Stimulated activated CD4-positive, alpha-beta T cell treated with anti-CD3 and anti-CD28 coated beads, TNF-alpha, amount 100 ng/mL, for 24 hours (primary cell): ENCODE measurements at places on chromosomes 2 and 18.

DNA sequence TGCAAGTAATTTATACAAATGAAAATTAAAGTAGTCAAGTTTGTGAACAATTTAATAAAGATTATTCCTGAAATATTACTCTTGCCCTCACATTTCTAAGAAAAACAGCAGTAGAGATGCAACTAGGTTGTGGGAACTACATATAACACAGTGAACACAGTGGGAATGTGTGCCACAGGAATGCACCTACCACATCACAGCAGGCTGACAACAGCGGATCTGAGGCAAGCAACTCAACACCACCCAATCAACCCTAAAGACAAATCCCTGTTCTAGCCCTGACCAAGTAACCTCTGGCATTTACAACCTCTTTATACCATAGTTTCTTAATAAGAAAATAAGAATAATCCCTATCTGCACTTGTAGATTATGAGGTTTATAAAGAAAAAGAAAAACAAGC is 23.4 kb downstream of the MBOAT2 start:
- DNase-seq: no peak

DNA sequence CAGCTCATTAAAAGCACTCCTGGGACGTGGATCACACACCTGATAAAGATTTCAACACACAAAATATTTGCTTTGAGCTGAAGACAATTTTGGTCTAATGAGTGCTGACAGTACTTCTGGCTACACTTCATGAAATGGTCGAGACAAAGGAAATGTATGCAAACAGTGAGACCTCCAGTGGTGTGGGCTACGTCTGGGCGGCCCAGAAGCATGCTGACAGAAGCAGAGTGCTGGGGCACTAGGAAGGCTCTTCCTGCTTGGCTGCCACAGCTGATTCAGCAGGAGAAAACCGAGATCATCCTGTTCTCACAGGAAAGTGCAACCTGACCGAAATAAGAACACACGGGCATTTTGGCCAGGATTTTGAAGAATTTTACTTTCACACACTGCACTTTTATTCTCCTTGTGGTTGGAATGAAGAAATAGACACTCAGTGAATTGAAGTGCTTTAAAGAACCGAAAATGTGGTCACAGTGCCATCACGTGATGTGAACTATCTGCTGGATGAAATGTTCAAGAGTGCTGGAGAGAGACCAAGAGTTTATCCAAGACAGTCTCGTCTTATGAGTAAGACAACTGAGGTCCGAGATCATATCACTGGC is 149.5 kb downstream of the CCBE1 start:
- no peak for DNase-seq

GRCh38 chr2:192467953-192468660 is 273.4 kb upstream of the TMEFF2 start:
- DNase-seq: no peak

GRCh38 chr2:51324051-51324450 is 292.1 kb upstream of the NRXN1 start:
- DNase-seq: no peak

GRCh38 chr2:1925928-1926327 is 181.6 kb upstream of the PXDN start:
- DNase-seq: no peak

- DNase-seq: peak; percentile 40
Measured at GRCh38 chr18:79965119-79965902, 868 bp downstream of the HSBP1L1 start.

DNA sequence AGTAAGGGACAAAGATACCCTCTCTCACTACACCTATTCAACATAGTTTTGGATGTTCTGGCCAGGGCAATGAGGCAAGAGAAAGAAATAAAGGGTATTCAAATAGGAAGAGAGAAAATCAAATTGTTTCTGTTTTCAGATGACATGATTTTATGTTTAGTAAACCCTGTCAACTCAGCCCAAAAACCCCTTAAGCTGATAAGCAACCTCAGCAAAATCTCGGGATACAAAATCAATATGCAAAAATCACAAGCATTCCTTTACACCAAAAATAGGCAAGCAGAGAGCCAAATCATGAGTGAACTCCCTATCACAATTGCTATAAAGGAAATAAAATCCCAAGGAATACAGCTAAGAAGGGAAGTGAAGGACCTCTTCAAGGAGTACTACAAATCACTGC is 1130.7 kb upstream of the PIK3C3 start:
- no peak for DNase-seq

DNA sequence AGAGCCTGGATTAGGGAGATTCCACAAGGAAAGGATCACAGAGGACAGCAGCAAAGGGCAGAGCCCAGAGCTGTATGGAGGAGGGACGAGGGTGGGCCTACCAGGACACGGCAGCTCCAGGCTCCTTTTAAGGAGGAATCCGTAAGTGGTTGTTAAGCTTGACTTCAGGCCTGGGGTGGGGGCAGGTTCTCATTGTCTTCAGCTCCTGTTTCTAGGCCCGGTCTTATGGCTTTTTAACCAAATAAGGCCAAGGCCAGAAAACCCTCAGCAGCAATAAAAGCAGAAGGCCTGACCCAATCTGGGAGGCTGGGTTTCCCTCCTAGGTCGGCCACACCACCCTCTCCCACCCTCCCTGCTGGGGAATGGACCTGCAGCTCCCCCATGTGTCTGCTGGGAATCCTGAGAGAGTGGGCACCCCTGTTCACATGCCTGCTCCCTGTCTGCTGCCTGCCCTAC is 111.2 kb downstream of the PLB1 start:
- no peak for DNase-seq

DNA sequence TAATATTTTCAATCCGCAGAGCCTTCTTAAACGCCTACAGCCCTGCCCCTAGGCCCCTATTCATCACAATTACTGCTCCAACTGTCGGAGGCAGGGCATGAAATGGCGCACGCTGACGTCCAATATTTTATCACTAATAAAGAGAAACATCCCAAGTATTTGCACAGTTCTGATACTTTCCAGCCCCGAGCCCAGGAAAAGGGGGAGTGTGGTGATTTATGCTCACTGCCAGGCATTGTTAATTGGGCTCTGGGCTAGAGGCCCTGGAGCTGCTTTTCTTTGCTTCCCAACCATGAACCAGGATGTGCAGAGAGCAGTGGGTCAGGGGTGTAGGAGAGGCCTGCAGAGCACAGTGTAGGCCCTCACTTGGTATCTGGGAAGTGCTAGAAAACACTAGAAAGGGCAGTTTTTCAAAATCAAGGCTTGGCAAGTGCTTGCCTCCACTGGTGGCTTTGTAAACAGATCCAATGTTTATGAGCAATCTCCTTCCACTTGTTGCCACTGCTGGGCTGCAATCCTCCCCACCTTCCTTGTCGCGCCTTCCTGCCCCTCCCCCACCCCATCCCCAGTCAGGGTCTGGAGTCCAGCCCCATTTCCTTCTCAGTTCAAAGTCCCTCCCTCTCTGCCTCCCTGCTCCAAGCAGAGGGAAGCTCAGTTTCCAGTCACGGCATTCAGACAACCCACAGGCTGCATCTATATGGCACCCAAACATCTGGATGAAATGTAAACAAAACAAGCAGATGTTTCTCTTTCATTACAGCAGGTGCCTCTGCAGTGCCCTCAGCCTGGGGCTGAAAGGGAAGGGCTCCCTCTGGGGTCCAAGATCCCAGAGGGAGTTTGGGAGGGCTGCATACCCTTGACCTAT is 83.9 kb upstream of the PKDCC start:
- DNase-seq: no peak

- peak; percentile 13 for DNase-seq
Measured at GRCh38 chr2:156385242-156385641, 50.9 kb upstream of the GPD2 start.

- no peak for DNase-seq
Measured at GRCh38 chr2:183123959-183124221, 353 bp upstream of the NUP35 start.

DNA sequence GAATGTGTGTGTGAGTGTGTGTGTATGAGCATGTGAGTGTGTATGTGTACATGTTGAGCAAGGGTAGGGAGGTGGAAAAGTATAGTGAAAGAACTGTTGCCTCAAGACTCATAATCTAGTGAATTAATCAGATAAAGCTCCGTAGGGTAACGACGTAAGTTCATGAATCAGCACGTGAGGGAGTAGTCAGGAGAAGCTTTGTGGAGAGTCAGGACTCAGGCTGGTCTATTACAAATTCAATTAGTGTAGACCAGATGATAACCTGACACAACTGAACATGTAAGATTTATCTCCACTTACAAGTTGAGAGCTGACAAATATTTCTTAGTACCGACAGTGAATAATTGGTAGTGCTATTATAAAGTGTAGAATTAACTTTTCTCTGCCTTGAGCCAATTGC is 194.5 kb downstream of the RAD51AP2 start:
- DNase-seq: no peak

GRCh38 chr2:200698217-200698616 is 112.4 kb downstream of the AOX1 start:
- no peak for DNase-seq

DNA sequence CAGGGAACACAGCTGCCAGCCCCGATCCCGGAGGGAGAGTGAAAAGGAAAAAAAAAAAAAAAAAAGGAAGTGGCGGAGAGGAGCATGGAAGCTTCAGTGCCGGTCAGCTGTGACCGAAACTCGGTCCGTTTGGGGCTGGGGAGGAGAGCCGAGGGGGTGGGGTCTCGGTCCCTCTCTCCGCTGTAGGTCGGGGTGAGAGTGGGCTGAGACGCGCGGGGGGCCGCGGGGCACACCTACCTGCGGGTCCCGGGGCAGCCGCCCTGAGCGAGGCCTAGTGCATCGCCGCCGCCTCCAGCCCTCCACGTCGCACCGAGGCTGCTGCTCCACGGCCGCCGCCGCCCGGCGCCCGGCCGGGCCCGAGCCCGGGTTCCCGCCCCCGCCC is 536 bp downstream of the VPS54 start:
- DNase-seq: no peak

GRCh38 chr18:2687390-2688001 is 32.0 kb downstream of the SMCHD1 start:
- DNase-seq: no peak

GRCh38 chr18:8800445-8800844 is 95.1 kb downstream of the MTCL1 start:
- no peak for DNase-seq

GRCh38 chr18:55695091-55695490 is 107.1 kb upstream of the TCF4 start:
- DNase-seq: no peak

- DNase-seq: no peak
Measured at GRCh38 chr2:194745557-194746146, 911.4 kb upstream of the SLC39A10 start.
